ENCODE measurements at places on chromosomes 6 and 20.

- no peak for DNase-seq
These were observed 140.5 kb upstream of the ATXN1 start for GRCh38 chr6:16901782-16902181.

GRCh38 chr6:88725111-88725975 is 238.1 kb downstream of the RNGTT start:
- DNase-seq, result no peak

DNA sequence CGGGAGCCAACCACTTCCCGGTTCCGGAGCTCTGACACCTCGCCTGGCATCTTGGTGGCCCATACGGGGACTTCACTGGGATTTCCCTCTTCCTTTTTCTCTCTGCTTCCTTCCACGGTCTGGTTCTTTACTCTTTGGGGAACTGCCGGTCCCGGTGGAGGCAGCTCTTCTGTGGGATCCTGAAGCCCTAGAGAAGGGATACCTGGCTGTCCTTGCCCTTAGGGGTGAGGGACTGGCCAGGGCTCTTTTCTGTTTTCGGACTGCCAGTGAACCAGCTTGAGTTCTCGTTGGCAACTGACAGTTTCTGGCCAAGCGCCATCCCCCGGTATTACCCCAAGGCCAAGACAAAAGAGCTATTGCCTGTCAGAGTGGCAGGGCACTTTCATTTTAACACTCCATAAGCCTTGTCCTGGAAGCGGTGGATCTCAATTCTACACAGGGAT is 880 bp upstream of the CPXM1 start:
- DNase-seq, result no peak

DNA sequence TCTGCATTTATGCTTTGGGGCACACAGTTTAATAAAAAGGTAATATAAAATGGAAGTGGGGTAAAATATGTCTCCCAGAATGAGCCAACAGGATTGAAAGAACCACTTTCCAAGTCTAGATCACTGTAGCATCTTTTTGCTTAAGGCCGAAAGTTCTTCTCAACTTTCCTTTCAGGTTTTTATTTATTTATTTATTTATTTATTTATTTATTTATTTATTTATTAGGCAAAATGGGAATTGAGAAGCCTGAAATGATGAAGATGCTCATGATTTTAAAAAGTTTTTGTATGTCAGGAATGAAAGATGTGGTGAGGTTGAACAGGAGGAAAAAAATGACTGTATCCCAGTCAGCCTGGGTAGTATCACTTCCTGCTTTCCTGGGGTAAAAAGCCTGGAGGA is 24.0 kb downstream of the TSHZ2 start:
- DNase-seq, result no peak

DNA sequence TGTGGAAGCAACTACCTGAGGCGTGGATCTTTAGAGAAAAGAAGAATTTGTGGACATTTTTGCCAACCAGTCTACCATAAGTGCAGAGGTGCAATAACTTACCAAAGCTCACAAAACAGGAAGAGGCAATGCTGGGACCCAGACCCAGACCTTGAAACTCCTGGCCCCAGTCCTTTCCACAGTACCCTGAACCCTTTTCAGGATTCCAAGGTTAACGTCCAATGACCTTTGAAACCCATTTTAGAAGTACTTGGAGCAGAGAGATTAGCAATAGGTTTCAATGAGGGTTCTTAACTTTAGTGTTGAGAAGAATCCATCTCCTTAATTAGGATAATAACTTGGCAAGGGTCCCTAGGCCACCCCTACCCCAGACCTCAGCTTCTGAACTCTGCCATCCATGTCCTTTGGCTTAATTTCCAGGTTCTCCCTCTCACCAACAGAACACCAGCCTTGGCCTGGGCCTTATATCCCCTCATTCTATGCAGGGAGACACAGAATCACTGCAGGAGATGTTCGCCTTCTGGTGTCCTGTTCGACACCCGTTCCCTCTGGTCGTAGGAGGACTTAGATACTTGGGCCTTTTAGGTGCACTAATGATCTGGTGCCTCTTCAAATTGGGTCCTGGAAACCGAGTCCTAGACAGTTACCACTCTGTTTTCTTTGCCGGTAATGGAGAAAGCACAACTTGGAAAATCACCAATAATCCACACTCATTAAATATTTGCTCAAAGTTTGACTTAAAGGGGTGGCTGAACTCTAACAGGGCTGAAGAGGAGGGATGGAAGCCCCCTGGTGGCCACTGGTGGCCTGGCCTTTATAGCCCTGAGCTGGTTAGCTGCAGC is 40.6 kb downstream of the ISM1 start:
- peak; percentile 50 for DNase-seq

GRCh38 chr6:143698759-143699429 is 21.1 kb downstream of the PHACTR2 start:
- no peak for DNase-seq

- DNase-seq, result no peak
These were observed 31.1 kb downstream of the VSTM2L start for GRCh38 chr20:37933786-37934633.

DNA sequence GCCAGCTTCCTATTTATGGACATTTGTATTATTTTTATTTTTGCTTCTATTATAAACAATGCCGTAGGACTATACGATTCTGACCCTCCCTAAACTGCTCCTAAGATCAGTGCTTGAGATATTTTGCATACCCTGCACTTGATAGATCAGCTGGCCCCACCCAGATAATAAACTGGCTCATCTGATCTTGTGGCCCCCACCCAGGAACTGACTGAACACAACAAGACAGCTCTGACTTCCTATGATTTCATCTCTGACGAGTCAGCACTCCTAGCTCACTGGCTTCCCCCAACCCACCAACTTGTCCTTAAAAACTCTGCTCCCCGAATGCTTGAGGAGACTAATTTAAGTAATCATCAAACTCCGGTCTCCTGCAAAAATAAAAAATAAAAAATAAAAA is 34.9 kb upstream of the TFAP2A start:
- no peak for DNase-seq

DNA sequence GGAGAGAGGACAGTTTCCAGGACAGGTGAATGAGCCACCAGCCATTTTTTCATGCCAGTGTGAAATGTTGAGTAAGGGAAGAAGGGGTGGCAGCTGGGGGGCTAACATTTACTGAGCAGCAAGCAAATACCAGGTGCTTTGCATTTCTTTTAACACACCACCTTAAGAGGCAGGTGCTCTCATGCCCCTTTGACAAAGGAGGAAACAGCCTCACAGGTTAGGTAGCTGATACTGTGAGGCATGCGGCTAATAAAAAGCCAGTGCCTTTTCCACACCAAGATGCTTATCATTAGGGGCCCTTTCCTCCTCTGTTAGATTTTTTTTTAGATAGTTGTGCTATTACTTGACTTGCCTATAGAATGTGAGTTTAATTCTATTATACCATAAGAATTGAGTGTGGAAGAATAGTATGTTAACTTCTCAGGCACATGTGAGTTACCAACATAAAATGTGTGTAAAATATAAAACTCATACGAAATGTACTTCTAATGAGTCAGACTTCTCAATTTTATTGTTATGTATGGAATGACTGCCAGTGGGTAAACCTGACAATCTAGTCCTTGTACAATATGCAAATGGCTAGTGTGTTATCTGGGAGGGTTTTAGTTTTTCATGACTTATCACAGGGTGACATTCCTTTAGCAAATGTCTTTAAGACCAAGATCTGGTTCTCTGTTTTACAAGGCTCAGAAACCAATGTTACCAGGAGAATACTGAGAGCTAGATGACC is 260.0 kb downstream of the TMEM242 start:
- DNase-seq, result no peak

DNA sequence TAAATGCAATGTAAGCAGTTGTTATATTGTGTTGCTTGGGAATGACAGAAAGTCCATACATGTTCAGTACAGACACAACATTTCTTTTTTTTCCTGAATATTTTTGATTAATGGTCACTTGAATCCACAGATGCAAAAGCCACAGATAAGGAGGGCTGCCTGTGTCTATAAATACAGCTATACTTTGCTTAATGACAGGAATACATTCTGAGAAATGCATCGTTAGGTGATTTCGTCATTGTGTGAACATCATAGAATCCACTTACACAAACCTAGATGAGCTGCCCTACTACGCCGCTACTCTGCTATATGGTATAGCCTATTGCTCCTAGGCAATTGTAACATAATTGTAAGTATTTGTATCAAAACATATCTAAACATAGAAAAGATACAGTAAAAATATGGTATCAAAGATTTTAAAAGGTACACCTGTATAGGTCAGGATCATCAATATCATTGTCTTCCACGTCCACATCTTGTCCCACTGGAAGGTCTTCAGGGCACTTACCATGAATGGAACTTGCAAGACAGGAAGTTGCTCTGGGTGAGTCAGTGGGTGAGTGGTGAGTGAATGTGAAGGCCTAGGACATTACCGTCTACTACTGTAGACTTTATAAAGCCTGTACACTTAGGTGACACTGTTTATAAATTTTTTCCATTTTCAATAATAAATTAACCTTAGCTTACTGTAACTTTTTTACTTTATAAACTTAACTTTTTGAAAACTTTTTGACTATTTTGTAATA is 27.9 kb upstream of the POPDC3 start:
- DNase-seq, result no peak

GRCh38 chr6:118774581-118774980 is 119.4 kb upstream of the ASF1A start:
- no peak for DNase-seq

DNA sequence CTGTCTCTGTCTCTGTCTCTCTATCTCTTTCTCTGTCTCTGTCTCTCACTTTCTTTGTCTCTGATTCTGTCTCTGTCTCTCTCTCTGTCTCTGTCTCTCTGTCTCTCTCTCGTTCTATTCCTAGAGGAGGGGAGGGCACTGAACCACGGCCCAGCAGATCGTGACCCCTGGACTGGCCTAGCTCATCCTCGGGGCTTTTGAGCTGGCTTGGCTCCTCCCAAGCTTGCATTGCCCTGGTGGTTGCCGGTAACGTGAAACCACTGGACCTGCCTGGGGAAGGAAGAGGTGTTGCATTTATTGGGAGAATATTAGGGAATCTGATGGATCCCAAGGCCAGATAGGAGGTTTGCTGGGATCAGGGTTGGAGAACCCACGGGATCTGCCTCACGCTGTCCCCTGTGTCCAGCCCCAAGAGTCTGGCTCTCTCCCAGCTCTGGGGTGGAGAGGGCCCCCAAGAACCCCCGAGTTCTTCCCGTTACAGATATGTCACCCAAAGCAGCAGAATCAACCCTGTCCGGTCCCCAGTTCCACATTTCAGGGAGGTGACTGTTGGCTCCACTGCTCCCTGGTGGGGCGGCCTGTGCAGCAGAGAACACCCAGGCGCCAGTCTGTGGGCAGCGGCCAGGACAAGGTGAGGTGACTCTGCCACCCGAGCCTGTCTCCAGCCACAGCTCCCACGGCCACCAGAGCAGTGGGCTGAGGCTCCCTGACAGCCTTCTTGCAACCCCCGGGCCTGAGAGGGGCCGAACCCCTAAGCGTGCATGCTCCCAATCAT is 228.3 kb downstream of the TTLL2 start:
- DNase-seq, result no peak

GRCh38 chr6:49839957-49840356 is 26.4 kb downstream of the CRISP1 start:
- no peak for DNase-seq

DNA sequence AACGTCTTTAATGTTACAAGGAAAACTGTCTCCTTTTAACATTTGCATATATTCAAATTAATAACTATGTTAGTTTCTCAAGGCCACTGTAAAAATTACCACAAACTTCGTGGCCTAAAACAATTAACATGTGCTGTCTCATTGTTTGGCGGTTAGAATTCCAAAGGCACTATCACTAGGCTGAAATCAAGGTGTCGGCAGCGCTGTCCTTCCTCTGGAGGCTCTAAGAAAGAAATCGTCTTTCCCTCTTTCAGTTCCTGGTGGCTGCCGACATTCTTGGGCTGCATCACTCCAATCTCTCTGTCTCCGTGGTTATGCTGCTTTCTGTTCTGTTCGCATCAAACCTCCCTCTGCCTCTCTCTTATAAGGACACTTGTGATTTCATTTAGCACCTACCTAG is 4.2 kb downstream of the TPD52L1 start:
- no peak for DNase-seq

GRCh38 chr6:50819466-50819903 is 814 bp downstream of the TFAP2B start:
- no peak for DNase-seq

DNA sequence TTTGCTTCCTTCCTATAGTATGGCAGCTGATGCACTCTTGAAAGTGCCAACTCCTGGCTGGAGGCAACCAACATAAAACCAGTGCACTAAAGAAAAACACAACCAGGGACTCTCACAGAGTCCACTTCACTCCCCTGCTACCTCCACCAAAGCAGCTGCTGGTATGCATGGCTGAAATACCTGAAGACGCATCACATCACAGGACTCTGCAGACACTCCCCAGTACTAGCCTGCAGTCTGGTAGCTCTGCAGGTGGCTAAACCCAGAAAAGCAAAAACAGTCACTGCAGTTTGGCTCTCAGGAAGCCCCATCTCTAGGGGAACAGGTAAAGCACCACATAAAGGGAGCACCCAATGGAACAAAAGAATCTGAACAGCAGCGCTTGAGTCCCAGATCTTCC is 473.0 kb upstream of the SPTLC3 start:
- no peak for DNase-seq

DNA sequence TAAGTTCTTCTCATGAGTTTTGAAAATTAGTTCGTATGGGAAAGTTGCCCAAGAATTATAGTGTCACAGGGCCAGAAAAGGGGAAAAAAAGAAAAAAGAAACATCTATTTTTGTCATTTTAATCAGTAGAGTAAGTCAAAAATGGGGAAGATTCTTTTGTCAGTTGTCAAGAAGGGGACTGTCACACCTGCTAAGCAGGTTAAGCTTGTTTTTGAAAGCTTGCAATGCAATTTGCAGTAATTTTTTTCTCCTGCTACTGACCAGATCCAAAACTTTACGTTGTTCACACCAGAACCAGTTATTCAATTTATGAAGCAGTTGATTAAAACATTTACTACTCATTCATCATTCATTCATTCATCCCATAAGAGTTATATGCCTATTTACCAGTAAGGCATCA is 171.4 kb downstream of the SOX4 start:
- DNase-seq, result no peak

DNA sequence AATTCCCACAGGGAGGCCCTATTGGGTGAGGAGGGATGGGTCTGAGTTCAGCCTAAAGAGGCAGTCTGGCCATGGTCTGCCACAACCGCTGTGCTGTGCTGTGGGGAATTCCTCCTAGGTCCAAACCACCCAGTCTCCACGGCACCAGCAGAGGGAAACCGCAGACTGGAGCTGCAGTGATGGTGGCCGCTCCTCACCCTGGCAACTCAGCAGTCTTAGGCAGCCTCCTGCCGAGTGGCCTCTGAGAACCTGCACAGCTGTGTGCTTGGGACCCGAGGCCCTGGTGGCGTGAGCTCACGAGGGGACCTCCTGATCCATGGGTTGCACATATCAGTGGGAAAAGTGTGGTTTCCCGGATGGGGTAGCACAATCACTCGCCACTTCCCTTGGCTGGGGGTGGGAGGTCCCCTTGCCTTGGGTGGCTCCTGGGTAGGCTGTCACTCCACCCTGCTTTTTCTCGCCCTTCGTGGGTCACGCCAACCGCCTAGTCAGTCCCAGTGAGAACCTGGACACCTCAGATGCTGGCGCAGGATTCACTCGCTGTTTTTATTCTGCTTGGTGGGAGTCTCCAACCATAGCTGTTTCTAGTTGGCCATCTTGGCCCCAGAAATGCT is 242.2 kb downstream of the CDH26 start:
- DNase-seq, result no peak

Measured in activated CD4-positive, CD25-positive, alpha-beta regulatory T cell (primary cell).